Hair follicle dermal papilla cell (primary cell): ENCODE measurements at places on chromosomes 13 and 19. TPM values are rescaled to one million over a fixed set of nuclear protein-coding genes. Genes with fewer than 3 reads are reported as not detected.

The ZNF382 gene
- total RNA-seq, result 12.9 and 16.6 TPM in 2 replicates

The KRTDAP gene
- total RNA-seq, result not detected in 2 replicates

The CEACAM1 gene
- total RNA-seq, result 1.5 and 1.6 TPM in 2 replicates

The ZNF714 gene
- 4.5 and 6.5 TPM in 2 replicates for total RNA-seq

The SYCN gene
- total RNA-seq, result not detected in 2 replicates

The PDX1 gene
- total RNA-seq, result not detected in 2 replicates

The CASP14 gene
- total RNA-seq, result 0.12 TPM in 1 of 2 replicates, not detected in the other

The IGFL1 gene
- total RNA-seq, result not detected in 2 replicates

The SMIM24 gene
- total RNA-seq, result not detected in 2 replicates

The RASGRP4 gene
- not detected in 2 replicates for total RNA-seq

The HNRNPM gene
- 36.7 and 37.2 TPM in 2 replicates for total RNA-seq
